Lung microvascular endothelial cell (primary cell): ENCODE measurements at places on chromosomes 16 and 17. TPM values are rescaled to one million over a fixed set of nuclear protein-coding genes. Genes with fewer than 3 reads are reported as not detected.
A peak's percentile ranks its signal among the peaks of the same experiment; 100 is the strongest.

Gene KRTAP9-2
- total RNA-seq: not detected in 2 replicates

- DNase-seq: no peak
Measured at GRCh38 chr17:50134206-50135110, 4.5 kb upstream of the SAMD14 start.

- DNase-seq: peak; percentile 69
Measured at GRCh38 chr16:87681981-87682570, 79.8 kb downstream of the JPH3 start.

Gene C17orf100
- total RNA-seq: 0.22 and 0.40 TPM in 2 replicates

Gene EVI2A
- under 0.01 and 0.87 TPM in 2 replicates for total RNA-seq

Gene P2RX5
- total RNA-seq: 0.20 and 0.44 TPM in 2 replicates

Gene NLRC5
- total RNA-seq: 7.3 and 14.2 TPM in 2 replicates

DNA sequence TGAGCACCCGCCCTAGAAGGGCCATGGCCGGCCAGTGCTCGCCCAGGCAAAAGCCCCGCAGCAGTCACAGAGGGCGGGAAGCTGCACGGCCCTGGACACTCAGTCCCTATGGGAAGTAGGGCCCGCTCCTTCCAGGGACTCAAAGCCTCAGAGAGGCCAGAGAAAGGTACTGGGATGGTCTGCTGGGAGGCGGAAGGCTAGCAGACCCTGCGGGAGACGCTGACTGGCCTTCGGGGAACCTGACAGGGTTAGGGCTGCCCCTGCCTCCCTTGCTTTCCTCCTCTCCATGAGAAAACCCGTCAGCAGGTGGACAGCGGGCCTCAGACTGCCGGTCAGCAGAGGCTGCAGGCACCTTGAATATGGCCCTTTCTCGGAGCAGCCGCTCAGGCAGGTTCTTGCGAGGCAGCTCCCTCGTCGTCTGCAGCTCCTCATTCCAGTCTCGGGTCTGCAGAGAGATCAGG lies 11.5 kb downstream of the CLUH start:
- DNase-seq: no peak

DNA sequence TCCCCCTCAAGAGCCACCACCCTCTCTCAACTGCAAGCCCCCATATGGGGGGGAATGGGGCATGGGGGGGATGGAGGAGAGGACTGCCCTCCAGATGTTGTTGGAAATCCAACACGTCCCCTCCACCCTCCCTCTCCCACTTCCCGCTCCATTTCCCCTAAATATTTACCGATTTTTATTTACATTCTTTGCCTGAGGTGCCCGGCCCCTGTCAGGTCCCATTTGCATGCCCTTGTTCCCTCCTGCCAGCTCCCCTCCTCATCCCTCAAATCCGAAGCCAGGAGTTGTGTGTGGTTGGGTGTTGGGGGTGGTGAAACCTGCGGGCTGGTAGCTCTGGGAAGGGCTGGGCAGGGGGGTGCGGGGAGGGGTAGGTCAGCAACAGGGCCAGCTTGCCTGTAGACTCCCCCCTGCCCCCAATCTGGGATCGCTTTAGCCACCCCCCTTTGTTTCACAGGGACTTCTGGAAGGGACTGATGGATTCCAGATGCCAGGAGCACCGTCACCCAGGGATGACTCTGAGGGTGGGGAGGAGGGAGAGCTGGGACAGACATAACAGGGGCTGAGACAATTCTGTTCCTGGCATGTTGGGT lies 39.7 kb upstream of the NGFR start:
- no peak for DNase-seq

DNA sequence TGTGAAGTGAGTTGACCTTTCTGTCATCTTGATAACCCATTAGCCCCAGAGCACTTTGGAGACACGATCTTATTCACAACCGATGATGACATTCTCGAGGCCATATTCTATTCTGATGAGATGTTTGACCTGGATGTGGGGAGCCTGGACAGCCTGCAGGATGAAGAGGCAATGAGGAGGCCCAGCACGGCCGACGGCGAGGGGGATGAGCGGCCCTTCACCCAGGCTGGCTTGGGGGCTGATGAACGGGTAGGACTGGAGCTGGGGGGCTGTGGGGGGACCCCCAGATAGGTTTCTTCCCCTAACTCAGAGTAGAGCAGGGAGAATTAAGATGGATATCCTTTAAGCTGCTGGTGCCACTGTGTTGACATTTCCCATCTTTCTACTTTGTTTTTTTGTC lies 201.7 kb downstream of the KATNIP start:
- DNase-seq: no peak

- no peak for DNase-seq
Measured at GRCh38 chr17:77437747-77438146, 297.0 kb downstream of the SEC14L1 start.

Gene RTN4RL1
- total RNA-seq: 0.22 and 0.40 TPM in 2 replicates

Gene CMC2
- total RNA-seq: 32.0 and 47.8 TPM in 2 replicates

DNA sequence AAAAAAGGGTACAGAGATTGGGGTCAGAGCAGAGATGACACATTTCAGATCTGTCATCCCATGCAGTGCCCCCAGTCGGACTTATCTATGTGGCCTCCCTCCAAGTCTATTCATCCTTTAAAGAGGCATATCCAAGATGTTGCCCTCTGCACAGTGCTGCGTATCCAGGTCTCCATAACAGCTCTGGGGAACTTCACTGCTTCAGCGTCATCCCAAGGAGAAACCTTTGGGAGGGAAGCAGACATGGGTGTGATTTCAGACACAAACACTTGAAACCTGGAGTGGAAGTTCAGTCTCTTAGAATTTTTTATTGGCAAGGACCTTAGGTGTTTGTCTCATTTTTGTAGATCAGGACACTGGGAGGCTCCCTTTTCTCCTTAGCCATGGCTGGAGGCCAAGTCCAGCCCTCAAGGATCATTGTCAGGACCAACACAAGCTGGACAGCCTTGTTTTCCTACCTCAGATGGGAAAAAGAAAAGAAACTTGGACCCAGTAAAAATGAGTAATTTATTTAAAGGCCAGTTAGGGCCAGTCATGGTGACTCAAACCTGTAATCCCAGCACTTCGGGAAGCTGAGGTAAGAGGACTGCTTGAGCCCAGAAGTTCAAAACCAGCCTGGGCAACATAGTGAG lies 23.9 kb upstream of the NLK start:
- no peak for DNase-seq

DNA sequence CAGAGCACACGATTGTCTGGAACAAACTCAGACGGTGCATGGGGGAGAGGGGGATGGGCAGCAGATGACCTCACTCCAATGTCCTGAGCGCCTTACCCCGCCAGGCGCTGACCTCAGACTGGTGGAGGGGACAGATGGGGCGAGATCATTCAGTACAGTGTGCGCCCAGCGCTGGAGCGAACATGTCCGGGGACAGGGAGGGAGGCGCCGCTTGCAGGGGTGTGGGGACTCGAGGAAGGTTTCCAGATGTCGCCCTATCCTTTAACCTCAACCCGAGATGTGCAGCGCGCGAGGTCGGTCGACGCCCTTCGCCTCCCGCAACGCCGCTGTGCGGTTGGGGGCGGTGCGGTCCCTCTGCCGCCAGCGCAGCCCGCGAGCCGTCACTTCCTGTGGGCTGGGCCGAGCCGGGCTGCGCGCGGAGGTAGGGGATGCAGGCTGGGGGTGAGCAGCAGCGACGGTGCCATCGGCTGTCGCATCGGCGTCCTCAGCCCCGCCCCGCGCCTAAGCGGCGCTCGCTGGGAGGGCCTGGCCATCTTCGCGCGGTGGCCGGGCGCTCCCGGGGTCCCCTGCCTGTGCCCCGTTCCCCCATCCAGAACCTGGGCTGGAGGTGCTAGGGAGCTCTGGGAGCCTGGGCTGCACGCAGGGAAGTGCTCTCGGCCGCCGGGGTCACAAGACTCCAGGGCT lies 5.3 kb upstream of the CDR2L start:
- DNase-seq: peak; percentile 75

DNA sequence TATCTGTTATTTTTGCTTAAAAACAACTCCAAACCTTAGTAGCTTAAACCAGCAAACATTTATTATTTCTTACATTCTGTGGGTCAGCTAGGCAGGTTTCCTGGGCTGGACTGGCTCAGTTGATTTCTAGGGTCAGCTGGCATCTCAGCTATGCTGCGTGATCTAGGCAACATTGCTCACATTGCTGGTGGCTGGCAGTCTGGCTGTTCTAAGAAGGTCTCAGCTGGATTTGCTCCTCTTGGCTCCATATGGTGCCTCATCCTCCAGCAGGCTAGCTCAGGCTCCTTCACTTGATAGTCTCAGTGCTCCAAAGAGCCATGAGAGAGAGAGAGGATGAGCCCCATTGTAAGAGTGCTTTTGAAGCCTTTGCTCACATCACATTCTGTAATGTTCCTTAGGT lies 470.6 kb upstream of the CDH5 start:
- DNase-seq: no peak

Gene OR2C1
- total RNA-seq: under 0.01 TPM in 1 of 2 replicates, not detected in the other

Gene CCL18
- total RNA-seq: not detected in 2 replicates

DNA sequence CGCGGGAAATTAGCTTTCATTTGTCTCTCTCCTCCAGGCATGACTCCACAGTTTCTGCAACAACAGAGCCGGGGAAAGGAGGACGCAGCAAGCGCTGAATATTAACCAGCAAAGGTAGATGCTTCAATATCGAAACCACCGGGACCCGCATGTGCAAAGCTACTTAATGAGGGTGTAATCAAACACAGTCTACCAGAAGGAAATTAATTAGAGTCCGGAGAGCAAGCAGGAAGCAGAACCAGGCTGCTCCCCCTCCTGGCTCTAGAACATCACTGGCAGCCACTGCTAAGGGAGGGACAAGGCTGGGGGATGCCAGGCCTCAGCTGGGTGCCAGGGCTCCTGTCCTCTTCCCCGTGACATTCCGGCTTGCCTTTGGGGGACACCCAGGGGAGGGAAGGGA lies 21.7 kb downstream of the LRRC75A start:
- DNase-seq: peak; percentile 28

GRCh38 chr16:28526201-28527099 lies 12.3 kb downstream of the NUPR1 start:
- DNase-seq: no peak

Gene GCGR
- not detected in 2 replicates for total RNA-seq

GRCh38 chr17:30217054-30217453 lies 18.4 kb downstream of the SLC6A4 start:
- DNase-seq: no peak
